Endothelial cell of umbilical vein (primary cell): ENCODE measurements at places on chromosomes 2 and 18. TPM values are rescaled to one million over a fixed set of nuclear protein-coding genes. Genes with fewer than 3 reads are reported as not detected.

DNA sequence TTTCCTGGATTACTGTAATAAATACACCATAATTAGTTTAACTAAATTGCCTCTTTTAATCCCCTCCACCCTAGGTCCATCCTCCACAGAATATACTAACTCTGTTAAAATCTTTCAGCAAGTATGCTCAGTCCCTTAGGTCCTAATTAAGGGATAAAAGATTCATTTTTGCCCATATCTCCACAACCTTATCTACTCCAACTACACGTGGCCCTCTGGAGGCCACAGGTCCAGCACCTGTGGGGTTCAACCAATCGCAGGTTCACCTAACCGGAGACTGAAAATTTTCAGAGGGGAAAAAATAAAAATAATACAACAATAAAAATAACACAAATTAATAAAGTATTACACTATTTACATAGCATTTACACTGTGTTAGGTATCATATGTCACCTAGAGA is 86.4 kb downstream of the MAP4K3 start:
- no peak for DNase-seq

DNA sequence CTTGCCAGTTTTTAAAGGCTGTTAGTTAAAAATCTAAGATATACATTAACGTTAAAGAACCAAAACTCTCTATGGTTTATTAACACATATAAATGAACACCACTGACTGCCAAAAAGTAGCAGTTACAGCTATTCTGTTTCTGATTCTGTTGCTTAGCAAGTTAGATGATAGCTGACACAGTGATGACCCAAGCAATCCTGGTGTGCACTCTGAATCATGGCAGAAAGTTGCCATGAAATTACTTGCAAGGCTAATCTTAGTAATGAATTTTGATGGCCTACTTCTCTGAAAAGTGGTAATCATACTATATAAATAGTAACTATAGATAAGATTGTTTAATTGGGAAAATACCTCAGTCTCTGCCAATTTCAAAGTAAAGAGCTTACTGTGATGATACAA is 57.7 kb downstream of the ROCK2 start:
- no peak for DNase-seq

DNA sequence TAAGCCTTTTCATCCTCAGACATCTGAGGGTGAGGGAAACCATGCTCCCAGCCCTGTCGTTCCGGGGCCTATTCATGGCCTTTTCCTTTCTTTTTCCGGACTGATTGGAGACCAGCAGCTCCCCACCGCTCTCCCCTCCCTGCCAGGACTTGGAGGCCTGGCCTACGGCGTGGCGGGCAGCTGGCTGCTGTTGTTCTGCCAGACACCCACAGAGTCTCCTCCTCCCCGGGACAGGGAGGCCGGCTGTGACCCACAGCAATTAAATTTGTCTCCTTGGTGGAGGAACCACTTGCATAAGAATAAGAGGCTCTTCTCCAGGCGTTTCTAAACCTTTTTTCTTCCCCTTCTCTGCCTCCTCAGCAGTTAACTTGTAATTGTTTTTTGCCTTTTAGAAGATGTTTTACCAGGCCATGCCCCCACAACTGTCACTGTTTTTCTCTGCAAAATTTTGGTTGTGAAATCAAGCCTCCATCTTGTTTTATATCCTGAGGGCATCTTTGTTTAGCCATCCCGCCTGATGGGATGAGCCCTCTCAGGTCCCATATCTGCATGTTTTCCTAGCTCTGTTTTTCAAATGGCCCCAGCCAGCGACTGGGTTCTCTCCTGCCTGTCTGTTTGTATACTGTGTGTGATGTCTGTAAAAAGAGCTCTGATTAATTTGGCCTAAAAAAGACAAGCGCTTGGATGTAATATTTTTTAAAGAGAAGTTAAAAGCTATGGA is 1060.0 kb upstream of the DDX18 start:
- DNase-seq: no peak

DNA sequence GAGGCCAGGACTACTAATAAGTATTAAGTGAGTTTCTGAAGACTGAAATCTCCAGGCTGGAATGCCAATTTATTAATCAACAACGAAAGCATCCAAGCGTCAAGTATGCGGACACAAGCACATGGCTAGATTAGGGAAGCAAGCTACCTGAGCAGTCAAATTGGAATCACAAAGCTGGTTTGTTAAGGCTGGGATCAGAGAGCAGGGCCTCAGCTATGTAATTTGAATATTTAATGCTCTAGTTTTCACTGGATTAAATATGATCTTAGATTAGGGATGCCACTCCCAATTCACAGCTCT is 5.7 kb downstream of the CCL20 start:
- no peak for DNase-seq

DNA sequence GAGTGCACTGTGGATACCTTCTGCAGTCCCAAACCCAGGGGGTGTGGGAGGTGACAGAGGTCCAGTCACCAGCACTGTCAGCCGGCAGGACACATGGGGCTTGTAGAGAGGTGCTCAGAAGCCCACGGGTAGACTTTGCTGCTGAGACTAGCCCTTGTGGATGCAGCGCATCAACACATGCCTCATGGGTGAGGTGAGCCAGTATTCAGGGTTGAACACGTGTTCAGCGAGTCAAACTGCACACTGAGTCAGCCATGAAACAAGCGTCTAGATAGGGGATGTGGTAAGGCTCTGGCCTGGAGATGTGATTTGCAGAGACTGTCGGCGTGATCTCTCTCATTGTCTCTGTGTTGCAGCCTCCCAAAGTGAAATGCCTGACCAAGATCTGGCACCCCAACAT is 35.8 kb upstream of the SCLY start:
- no peak for DNase-seq

DNA sequence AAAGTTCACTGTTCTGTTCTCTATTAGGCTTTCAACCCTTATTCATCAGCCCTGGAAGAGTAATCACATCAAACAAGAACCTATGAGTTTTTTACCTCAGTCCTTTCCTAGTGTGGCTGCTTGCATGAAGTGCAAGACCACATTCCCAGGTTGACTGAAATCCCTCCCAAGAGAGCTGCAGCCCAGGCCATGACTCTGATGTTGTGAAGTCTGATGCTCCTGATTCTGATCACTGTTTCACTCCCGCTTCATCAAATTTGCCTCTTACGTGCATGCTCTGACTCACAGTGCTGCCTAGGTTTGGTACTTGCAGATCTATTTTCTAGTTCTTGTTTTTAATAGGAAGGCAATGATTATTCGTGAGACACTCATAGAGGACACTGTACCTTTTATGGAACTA is 58.2 kb upstream of the DSEL start:
- no peak for DNase-seq

GRCh38 chr2:240898731-240899467 is 2.9 kb upstream of the MAB21L4 start:
- DNase-seq: no peak

DNA sequence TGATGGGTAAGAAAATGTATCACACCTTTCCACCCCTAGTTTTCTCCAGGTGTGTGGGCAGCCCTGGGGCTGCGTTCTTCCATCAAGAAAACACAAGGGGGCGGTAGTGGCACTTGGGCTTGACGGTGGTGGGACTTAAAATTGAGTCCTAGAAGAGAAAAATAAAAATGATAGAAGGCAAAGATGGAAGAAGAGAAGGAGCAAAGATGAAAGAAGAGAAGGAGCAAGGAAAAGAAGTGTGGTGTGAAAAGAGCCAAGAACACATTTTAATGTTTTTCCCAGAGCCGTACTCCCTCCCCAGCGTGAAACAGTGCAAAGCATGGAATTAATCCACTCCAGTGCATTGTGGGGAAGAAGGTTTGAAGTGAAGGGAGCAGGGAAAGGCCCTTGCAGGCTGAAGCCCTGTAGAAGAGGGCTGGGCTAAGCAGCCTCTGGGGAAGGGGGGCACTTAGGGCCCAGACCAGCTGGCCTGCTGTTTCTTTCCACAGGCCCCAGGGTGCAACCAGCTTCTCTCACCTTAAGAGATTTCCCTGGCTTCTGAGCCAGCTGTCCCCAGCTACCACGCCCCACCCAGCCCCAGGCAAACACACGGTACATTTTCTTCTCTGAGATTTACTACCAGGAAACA is 256.8 kb downstream of the RNF152 start:
- DNase-seq: peak; percentile 76

DNA sequence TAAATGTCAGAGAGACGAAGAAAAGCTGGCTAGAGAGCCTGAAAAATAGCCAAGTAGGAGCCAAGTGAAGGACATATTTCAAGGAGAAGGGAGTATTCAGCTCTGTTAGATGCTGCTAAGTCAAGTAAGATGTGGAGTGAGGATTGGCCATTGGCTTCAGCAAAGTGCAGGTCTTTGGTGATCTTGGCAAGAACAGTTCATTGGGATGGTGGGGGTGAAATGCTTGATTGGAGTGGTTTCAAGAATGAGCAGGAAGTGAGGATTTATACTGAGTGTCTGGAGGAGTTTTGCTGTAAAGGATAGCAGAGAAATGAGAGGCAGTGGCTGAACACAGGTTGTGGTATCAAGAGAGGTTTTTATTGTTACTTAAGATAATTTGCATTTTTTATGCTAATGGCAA is 139.7 kb downstream of the PRPF40A start:
- no peak for DNase-seq

DNA sequence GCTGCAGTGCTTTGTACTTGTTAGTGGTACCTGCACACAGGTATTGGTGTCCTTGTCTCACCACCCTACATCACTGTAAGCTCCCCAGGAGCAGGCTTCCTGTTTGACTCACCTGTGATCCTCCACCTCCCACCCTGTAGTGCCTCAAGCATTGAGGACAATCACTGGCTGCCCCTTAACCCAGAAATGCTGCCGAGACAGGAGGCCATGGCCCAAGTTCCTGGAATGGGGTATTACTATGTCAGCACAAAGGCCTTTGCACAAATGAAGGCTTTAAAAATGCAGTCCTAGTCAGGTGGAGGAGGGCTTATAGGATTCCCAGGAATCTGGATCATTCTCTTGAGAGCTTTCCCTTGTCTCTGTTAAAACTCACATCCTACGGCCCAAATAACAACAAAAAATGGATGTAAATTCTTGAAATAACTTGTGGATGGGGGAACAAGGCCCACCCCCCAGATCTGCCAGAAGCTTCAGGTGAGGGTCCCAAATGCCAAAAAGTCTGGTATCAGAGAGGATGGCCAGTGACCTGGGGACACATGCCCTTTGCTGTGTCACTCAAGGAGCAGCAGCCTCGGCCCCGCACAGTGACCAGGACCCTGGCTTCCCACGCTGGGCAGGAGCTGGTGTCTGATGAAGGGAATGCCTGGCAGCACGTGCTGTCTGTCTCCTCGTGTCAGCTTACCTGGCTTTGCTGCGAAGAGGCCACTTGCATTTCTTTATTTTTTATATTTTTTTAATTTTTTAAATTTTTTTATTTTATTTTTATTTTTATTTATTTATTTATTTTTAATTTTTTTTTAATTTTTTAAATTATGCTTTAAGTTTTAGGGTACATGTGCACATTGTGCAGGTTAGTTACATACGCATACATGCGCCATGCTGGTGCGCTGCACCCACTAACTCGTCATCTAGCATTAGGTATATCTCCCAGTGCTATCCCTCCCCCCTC is 3.7 kb upstream of the IL37 start:
- no peak for DNase-seq

PGAP1 gene
- 9.8 and 13.0 TPM in 2 replicates for total RNA-seq

FTCDNL1 gene
- 0.27 and 0.65 TPM in 2 replicates for total RNA-seq

SULT1C2 gene
- not detected in 2 replicates for total RNA-seq

FSIP2 gene
- 0.16 and 0.24 TPM in 2 replicates for total RNA-seq

SLC16A14 gene
- 0.22 and 0.23 TPM in 2 replicates for total RNA-seq

C1QL2 gene
- total RNA-seq: not detected in 2 replicates
